ENCODE measurements at places on chromosomes 2 and 18.

- no peak for DNase-seq
These were observed 71.5 kb downstream of the NYAP2 start for GRCh38 chr2:225471039-225471438.

- no peak for DNase-seq
These were observed 7.4 kb upstream of the VRK2 start for GRCh38 chr2:58039170-58039611.

DNA sequence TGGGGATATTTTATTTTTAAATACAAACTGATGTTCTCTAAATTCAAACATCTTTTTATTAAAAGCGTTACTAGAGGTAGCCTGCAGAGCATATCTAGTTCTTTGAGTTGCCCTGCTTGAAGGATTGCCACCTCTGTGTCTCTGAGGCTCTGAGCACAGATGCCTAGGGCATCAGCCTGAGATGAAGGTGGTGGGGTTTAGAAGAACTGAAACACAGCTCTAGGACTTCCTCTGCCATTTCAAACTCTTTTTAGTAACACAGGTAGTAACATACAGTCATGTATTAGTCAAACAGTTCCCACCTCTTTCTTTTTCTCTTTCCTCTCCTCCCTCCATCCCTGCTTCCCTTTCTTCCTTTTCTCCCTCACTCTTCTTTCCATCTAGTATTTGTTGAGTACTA, 57.6 kb downstream of the TTC21B start:
- DNase-seq, result no peak

- no peak for DNase-seq
These were observed 192.5 kb downstream of the SH3BP4 start for GRCh38 chr2:235144291-235144690.

GRCh38 chr2:217817466-217818292, 185.1 kb downstream of the TNS1 start:
- no peak for DNase-seq

DNA sequence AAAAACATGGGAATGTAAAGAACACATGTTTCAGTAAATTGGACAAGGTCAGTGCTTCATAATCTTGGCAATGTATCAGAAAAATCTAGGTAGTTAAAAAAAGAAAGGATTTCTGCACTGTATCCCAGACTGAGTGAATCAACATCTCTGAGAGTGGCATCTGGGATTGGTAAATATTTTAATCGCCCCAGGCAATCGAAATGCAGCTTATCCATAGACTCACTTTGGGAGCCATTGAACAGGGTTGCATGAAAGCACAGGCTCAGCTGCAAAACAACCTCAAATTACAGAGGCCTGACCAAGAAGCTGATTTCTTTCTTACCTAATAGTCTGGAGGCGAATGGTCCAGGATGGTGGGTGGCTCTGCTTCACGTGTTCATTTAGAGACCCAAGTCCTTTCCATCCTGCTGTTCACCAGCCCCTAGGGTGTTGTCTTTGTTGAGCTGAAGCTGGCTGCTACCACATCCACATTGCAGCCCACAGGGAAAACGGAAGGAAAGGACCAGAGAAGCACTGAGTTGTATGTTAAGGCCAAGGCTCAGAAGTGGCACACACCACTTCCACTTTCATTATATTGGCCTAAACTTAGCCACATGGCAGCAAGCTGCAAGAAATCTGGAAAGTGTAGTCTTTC, 59.0 kb downstream of the MOGAT1 start:
- DNase-seq, result peak; percentile 24

DNA sequence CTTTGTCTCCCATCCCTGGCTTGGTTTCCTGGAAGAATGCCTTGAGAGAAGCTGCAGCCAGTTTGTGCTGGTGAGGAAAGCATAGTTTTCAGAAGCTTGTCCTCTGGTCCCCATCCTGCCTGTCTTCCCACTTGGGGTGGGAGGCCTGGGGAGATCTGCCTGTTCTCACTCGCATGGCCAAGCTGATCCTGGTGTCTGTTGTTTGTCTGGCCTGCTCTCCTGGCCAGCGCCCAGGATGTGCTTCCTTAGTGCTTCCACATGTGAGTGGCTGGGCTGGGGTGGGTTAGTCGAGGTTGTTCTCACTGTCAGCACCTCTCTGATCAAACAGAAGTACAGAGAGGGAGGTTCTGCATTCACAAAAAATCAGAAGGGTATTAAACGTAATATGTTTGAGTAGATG, 49.5 kb downstream of the PTPRM start:
- DNase-seq, result no peak

- peak; percentile 22 for DNase-seq
These were observed 50.7 kb upstream of the HNRNPA3 start for GRCh38 chr2:177161741-177162460.

- no peak for DNase-seq
These were observed 54.8 kb downstream of the AP1S3 start for GRCh38 chr2:223782629-223783028.
